ENCODE measurements at places on chromosomes 6 and 20.
A peak's percentile ranks its signal among the peaks of the same experiment; 100 is the strongest.

GRCh38 chr6:1473166-1473565 lies 83.8 kb downstream of the FOXF2 start:
- no peak for DNase-seq

DNA sequence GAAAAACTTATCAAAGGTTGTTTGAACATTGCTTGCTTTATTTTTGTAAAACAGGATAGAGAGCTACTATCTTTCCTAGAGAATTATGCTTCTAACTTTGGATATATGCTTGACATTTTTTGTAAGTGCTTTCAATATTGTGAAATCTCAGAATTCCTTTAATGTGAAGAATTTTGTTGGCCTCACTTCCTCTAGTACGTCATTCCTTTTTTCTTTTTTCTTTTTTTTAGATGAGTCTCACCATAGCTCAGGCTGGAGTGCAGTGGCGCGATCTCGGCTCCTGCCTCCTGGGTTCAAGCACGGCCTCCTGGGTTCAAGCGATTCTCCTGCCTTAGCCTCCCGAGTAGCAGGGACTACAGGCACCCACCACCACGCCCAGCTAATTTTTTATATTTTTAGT lies 668.1 kb downstream of the RFPL4B start:
- DNase-seq: no peak

DNA sequence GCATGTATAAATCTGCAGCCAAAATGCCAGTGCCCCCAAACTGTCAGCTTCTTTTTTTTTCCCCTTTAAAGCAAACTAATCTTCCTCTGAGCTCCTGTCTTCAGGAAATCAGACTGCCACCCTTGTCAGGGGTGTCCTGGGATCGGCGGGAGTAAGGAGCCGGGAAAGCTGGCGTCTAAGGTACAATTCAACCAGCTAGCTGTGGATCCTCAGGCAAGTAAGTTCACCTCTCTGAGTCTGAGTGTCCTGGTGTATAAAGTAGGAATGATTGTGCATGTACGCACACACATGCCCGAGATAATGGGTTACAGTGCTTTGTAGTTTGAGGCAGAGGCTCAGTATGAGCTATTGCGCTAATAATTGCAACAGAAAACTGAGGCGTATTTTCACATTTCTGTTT lies 98.3 kb downstream of the ANKRD60 start:
- no peak for DNase-seq

GRCh38 chr6:53246924-53247323 lies 98.3 kb upstream of the GCM1 start:
- DNase-seq: no peak

GRCh38 chr6:63806573-63806913 lies 170.9 kb downstream of the PHF3 start:
- no peak for DNase-seq

DNA sequence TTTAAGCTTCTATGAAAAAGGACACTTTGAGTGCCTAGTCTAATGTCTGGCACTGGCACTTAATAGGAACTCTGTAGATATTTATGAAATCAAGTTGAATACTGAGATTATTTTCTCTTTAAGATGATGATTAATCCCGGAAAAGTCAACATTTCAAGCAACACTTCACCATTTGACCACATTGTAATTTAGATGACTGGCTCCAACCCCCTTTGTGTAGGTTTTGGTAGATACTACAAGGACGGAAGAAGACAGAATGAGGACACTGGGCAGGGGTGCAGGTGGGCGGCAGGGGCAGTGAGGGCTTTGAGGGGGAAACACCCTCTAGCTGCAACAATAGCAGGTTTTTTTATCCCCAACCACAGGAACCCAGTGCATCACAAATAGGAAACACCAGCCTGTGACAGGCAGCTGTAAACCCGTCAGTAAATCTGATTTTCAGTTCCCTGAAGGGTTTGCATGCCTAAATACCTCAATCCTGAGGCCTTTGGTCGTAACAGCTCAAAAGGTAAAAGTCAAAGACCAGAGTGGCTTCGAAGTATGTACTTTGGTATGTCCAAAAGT lies 4.6 kb downstream of the DTNBP1 start:
- no peak for DNase-seq

GRCh38 chr6:167349631-167350274 lies 24.9 kb downstream of the TTLL2 start:
- no peak for DNase-seq

- DNase-seq: no peak
These were observed 8.1 kb downstream of the PCK1 start for GRCh38 chr20:57568960-57569359.

GRCh38 chr6:104402572-104402971 lies 457.1 kb downstream of the HACE1 start:
- no peak for DNase-seq

- DNase-seq: no peak
These were observed 19.9 kb upstream of the PREX1 start for GRCh38 chr20:48847498-48848205.

DNA sequence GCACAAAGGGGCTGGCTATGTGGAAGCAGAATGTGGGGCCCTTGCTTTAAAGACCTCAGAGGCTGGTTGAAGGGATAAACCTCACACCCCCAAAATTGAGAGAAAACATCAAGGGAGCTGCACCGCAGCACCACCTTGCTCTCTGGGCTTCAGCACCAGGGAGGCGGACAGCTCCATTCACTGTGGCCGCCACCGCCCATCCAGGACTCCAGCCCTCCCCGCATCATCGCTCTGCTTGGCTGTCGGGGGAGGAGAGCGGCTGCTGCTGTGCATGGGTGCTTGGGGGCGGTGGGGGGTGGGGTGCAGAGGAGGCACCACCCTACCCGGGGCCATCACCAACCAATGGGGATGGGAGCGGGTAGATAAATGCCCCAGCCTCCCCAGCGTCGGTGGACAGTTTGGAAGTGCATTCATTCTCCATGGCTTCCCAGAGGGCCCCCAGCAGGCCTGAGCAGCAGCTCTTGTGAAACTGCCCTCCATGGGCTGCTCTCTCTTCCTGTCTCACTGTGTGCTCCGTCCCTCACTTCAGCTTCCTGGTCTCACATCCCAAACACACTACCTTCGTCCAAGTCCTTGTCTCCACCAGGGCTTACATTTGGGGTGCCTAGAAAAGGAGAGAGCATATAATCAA lies 75.7 kb upstream of the BHLHE23 start:
- no peak for DNase-seq

DNA sequence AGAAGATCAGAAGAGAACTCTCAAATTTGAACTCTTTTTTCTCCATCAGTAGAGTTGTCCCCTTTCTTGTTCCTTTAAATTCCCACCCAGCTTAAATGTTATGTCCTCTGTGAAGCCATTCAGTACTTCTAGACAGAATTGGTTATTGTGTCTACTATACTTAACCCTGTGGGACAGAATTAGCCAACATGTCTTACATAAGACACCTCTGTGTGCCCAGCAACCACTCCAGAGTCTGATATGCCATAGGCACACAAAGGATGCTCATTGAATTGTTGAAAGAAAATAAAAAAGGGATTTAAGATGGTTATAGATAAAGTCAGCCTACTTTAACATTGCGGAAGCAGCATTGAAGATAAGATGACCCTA lies 77.0 kb upstream of the LTV1 start:
- no peak for DNase-seq

- no peak for DNase-seq
These were observed 47.7 kb downstream of the SLC2A12 start for GRCh38 chr6:134004714-134005113.

DNA sequence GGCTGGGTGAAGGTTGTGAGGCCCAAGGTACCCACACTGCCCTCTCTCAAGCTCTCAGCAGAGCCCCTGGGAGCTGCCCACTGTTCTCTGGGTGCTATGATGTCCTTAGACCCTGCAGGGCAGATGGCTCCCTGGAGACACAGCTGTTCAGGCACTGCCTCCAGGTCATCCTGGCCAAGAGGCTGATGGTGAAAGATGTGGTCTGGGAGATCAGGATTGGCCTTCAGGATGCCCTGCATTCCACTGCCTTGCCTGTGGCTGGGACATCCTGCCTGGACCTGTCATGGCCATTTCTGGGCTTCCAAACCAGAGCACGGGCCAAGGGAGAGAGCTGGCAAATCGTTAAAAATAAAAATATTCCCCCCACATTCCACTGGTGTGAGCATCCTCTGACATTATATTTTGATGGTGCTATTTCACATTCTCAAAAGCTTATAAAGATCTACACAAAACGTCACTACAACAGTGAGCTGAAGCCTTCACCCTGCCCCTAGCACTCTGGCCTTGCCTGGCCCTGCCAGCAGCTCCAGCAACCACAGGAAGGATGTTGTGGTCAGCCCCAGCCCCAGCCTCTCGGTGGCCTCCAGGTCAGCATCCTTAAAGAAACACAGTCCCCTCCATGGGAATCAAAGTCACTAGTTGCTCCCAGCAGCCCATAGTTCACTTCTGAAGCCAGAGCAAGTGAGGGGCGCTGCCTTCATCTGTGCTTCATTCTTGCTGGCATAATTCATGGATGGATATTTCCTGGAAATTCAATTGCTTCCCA lies 13.5 kb upstream of the KCNK16 start:
- DNase-seq: peak; percentile 26

DNA sequence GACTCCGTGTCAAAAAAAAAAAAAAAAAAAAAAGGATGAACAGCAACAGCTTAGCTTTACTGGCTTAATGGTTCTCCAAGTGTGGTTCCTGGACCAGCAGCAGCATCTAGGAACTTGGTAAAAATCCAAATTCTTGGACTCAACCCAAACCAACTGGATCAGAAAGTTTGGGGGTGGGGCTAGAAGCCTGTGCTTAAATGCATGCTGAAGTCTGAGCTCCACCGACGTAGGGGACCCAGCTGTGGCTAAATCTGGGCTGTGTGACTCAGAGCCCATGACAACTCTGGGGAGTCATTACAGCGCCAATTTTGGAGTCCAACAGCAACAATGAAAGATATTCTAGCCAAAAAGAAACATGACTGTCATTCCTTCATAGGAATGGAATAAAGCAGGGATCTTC lies 13.6 kb upstream of the CHD6 start:
- no peak for DNase-seq

GRCh38 chr20:3071610-3072529 lies at the start of gene OXT:
Gene OXT, plus strand, starts transcription at chr20:3071620. Its CDS starts 36 bp downstream, at chr20:3071656.
- peak; percentile 56 for DNase-seq

DNA sequence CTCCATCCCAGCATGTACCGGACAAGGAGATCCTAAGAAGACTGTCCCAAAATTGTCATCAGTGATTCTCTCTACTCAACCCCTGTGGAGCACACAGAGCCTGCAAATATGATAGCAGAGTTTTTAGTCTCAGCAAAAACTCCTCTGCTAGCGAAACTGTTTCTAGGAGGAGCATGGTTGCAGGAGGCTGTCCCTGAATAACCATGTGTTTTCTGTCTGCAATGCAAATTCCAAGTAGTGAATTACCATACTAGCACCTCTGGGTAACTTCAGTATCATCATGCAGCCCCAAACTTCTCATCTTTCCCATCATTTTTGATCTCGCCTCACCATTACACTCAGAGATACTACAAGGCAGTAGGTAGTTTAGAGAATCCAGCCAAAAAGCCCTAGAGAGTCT lies 24.8 kb upstream of the WFDC12 start:
- DNase-seq: no peak

GRCh38 chr6:106858653-106859092 lies 115.9 kb downstream of the CD24 start:
- no peak for DNase-seq

- DNase-seq: peak; percentile 82
These were observed 443.9 kb downstream of the CDKAL1 start for GRCh38 chr6:20978151-20978614.

GRCh38 chr6:67880939-67881705 lies 754.0 kb upstream of the ADGRB3 start:
- DNase-seq: no peak

GRCh38 chr6:1991332-1991878 lies 254.0 kb downstream of the GMDS start:
- no peak for DNase-seq

- no peak for DNase-seq
These were observed 109.7 kb downstream of the BCAS1 start for GRCh38 chr20:53960579-53961272.

- no peak for DNase-seq
These were observed 35.1 kb upstream of the ANKEF1 start for GRCh38 chr20:9999645-10000044.

DNA sequence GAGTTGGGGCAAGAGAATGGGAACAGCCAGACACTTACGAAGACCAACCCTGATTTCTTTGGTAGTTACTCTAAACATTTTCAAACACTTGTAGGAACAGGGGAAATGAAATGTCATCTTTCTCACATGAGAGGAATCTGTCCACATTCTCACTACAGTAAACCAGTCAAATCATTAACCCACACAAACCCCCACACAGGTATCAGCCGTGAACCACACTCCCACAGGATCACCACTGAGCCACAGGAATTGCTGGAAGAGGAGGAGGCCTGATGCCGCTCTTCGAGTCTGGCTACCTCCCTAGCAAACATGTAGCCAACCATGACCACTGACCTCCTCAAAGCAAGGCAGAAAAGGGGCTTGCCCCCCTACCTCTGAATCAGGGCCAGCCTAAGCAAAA lies 6.9 kb upstream of the RSPO3 start:
- DNase-seq: no peak

GRCh38 chr20:2114127-2114959 lies 12.7 kb downstream of the STK35 start:
- DNase-seq: no peak

DNA sequence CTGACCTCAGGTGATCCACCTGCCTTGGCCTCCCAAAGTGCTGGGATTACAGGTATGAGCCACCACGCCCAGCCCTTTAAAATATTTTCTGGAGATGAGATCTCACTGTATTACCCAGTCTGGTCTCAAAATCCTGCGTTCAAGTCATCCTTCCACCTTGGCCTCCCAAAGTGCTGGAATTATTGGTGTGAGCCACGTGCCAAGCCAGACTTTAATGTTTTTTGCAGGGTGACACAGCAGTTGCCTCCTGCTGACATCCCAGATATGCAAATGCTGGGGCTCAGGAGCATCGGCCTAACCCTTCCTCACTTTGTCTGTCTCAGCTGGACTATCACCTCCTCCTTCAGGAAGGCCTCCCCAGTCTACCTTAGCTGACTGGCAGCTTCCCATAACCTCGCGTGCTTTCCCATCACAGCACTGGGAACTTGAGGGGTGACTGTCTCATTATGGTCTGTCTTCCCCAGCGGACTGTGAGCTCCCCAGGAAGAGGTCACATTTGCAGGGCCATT lies 14.3 kb upstream of the ID1 start:
- DNase-seq: no peak

GRCh38 chr20:32382102-32382950 lies 24.2 kb downstream of the ASXL1 start:
- no peak for DNase-seq

DNA sequence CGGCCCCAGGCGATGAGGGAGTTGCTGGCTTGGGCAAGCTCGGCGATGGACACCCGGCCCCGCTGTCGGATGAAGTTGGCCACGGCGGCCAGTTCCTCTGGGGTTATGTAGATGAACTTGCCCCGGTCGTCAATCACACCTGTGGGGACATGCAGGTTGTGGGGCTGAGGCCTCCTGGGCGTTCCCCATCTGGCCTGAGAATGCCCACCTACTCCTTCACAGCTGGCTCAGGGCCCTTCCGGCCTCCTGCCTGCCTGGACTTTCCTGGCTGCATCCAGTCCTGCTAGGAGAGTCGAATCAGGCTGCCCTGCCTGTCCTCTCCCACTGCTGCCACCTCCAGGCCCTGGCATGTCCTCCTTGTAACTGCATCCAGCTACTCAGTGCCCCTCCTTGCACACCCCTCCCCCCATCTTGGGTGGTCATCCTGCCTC lies 13.8 kb downstream of the DDRGK1 start:
- no peak for DNase-seq

GRCh38 chr20:45363611-45364492 lies 896 bp downstream of the SYS1 start:
- no peak for DNase-seq

Measured in activated CD4-positive, alpha-beta T cell treated with anti-CD3 and anti-CD28 coated beads, Interleukin-2, amount 50 U/mL, for 16 hours (primary cell).